ENCODE measurements at places on chromosomes 2 and 18. TPM values are rescaled to one million over a fixed set of nuclear protein-coding genes. Genes with fewer than 3 reads are reported as not detected.
A peak's percentile ranks its signal among the peaks of the same experiment; 100 is the strongest.

- peak; percentile 48 for ATAC-seq
Observed at GRCh38 chr2:168118733-168119514, 128.5 kb downstream of the STK39 start.

Gene C2orf78
- not detected for total RNA-seq

- no peak for ATAC-seq
Observed at GRCh38 chr2:7264791-7265190, 347.6 kb downstream of the RNF144A start.

- no peak for ATAC-seq
Observed at GRCh38 chr2:23691565-23691964, 235.4 kb downstream of the ATAD2B start.

DNA sequence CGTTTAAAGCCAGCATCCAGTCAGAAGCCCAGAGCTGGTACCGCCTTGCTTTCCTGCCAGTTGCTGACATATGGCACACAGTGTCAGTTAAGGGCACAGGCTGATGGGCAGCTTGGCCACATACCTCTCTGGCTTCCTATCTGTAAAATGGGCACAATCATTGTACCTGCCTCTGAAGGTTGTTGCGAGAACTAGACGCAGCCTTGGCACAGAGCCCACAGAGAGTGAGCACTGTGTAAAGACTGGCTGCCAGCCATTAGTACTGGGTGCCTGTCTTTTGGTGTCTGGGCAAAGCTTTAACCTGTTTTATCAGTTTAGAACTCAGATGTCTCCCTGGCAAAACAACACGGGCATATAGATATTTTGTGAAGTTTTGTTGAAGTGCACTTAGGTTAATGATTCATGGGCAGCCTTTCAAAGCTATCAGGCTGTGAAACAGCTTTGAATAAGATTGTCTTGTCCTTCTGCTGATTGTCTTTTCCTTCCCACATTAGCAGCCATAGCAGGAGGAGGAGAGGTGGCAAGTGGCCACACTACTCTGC, 269.5 kb downstream of the NEDD4L start:
- peak; percentile 29 for ATAC-seq

Gene CNDP2
- total RNA-seq = 185 TPM

GRCh38 chr2:126935774-126936173, 37.1 kb downstream of the TEX51 start:
- no peak for ATAC-seq

Gene LRP1B
- total RNA-seq = 0.40 TPM

Gene IL36A
- total RNA-seq = 167 TPM

DNA sequence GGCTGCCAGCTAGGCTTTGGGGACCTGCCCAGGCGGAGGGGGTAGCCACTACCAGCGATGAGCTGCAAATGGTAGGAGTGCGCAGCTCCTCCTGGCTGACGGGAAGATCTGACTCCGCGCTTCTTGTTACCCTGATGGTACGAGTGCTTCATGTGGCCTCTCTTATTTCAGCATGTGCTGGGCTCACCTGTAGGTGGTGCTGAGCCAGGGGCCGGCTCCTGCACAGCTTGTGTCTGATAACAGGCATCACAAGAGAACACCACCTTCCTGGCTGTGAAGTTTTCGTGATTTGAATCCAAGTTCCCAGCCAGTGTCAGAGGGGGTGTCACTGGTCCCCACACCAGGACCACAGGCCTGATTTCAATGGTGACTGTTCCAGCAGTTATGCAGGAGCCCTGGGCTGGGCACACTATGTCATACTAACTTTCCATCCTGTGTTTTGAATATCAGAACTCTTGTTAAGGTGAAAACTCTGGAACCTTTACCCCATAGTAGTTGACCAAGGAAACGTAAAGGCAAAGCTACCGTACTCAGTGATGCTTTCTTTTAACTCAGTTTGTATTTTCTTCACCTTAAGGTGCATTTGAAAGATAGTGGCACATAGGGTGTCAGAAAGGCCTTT, 28.0 kb downstream of the APCDD1 start:
- ATAC-seq = no peak

Gene PMS1
- 12.8 TPM for total RNA-seq

DNA sequence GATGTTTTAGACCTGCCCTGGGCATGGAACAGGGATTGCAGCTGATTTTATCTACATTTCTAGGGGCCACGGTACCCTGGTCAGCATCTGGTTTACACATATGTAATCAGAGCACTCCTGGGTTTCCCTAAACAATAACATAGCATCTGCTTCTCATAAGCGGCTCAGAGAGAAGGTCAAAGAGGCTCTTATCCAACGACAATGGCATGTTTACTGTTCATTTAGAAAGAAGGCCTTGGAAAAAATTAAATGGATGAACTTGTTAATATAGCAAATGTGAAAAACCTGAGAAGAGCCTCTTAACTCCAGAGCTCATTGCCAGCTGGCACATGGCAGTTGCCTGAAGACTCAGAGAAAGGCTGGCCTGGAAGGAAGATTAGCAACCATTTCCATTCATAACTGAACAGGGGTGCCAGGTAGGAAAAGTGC, 202.8 kb upstream of the THUMPD2 start:
- ATAC-seq = no peak

Gene LCT
- total RNA-seq = not detected

DNA sequence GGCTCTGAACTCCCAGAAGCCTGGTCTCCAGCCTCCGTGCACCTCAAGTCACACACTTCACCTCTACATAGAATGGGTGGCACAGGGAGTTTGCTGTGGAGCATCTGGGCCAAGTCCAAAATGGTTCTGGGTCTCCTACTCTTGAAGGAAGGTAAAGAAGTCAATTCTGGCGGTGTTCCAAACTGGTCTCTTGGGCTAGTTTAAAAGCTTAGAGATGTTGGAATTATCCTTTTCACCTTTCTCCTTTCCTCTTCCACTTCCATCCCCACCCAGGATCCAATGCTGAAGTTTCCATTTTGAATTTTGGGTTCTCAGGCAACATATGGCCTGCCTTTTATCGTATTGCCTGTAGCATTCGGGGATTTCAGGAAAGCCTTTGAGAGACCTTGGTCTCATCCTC, 325.2 kb downstream of the PDE11A start:
- ATAC-seq = no peak

Gene KCNF1
- total RNA-seq = not detected

GRCh38 chr18:1017227-1018058, 112.8 kb downstream of the ADCYAP1 start:
- ATAC-seq = no peak

GRCh38 chr18:53753601-53754000, 470.9 kb downstream of the MBD2 start:
- ATAC-seq = no peak

Gene ANKRD30B
- total RNA-seq = not detected

- no peak for ATAC-seq
Observed at GRCh38 chr2:64013053-64013452, 6.2 kb downstream of the VPS54 start.

GRCh38 chr2:120539937-120540718, 194.2 kb downstream of the INHBB start:
- ATAC-seq = peak; percentile 85

Gene ASB18
- total RNA-seq = not detected

DNA sequence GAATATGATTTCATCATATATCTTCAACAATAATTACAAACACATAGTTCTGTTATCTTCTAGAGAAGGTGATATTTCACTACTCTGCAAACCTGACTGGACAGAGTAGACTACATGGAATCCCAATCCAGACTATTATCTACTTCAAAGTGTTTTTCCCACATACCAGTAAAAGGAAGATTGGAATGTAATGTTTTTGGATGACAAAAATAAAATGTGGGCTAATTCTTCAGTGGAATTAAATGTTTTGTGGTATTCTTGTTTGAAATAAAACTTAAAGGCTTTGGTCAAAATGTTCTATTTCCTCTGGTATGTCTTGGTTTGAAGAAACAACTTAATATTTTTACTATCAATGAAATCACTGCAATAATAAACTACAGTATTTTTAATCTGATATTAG, 22.1 kb downstream of the COL5A2 start:
- ATAC-seq = no peak

DNA sequence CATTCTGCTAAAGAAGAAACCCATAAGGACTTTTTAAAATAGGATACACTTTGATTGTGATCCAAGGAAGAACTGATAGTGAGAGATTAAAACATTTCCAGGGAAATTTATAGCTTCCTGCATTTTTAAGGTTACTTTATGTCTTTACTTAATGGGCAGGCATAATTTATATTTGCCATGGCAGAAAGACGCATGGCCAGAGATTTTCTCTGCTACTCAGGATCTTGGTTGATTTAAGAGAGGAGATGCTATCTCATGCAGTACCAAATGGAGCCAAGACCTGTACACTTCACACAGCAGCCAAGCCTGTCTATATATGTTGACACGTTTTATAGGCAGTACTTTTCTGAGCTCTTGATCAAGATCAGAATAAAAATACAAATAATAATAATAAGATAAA, 60.9 kb upstream of the NT5C1B start:
- ATAC-seq = no peak

GRCh38 chr2:29613067-29613466, 308.3 kb downstream of the ALK start:
- ATAC-seq = no peak

DNA sequence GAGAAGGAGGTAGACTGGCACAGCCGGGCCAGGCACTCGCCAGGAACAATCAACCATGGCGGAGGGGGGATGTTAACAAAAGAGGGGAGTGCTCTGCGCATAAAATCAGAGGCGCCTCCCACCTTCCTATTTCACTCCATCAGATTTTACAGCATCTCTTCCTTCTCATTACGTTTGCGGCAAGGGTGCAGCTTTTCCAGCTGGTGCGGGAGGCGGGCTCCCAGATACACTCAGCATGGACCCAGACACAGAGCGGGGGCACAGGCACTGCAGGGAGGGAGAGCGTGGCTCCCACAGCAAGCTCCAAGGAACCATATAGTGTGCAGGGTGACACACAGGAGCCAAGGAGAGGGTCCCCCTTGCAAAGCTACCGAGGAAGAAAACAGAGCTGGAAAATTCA, 176.3 kb downstream of the EIPR1 start:
- no peak for ATAC-seq

DNA sequence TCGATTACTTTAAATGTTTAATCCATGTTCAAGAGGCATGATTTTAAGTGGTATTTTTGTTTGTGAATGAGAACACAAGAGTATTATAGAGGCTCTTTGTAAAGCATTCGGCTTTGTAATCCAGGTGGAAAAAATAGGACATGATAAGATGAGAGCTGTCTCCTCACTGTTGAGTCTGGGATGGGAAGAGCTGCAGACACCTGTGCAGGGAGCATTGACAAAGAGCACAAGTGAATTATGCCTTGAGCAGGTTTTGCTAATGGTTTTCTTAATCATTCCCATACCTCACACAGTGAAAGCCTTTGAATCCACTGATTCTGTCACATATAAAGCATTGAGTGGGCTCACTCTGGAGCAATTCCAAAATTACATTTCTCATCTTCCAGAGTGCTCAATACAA, 9.6 kb downstream of the COL6A3 start:
- ATAC-seq = no peak

DNA sequence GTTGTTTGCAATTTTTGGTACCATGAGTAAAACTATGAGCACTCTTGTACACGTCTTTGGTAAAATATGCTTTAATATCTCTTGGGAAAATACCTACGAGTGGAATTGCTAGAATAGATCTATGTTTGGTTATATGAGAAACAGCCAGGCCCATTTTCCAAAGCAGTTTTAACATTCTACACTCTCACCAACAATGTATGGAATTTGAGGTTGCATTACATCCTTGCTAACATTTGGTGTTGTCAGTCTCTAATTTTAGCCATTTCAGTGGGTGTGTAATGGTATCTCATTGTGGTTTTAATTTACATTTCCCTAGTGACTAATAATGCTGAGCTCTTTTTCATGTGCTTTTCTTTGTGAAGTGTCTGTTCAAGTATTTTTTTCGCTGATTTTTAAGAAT, 118.9 kb upstream of the TCF4 start:
- no peak for ATAC-seq

Gene GCG
- not detected for total RNA-seq

DNA sequence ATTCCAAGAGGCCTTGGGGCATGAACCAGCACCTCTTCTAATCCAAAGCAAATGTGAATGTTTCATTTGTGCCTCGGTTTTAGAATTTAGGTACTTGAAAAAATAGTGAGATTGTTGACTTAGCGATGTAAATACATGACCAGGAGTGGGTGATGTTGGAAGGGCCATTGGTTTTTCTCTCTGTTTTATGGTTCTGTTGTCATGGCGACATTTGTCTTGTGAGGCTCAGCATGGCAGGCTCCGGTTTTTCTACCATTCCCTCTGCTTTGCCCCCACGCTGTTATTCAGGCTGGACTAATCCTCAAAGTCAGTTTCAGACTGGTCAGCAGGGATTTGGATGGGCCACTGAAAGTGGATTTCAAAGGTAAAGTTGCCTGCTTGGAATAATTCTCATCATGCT, 255.4 kb downstream of the ALPK2 start:
- ATAC-seq = no peak

- ATAC-seq = no peak
Observed at GRCh38 chr2:150762571-150762970, 275.1 kb upstream of the RND3 start.

Gene FSHR
- total RNA-seq = not detected

Gene SERPINB12
- 0.60 TPM for total RNA-seq

DNA sequence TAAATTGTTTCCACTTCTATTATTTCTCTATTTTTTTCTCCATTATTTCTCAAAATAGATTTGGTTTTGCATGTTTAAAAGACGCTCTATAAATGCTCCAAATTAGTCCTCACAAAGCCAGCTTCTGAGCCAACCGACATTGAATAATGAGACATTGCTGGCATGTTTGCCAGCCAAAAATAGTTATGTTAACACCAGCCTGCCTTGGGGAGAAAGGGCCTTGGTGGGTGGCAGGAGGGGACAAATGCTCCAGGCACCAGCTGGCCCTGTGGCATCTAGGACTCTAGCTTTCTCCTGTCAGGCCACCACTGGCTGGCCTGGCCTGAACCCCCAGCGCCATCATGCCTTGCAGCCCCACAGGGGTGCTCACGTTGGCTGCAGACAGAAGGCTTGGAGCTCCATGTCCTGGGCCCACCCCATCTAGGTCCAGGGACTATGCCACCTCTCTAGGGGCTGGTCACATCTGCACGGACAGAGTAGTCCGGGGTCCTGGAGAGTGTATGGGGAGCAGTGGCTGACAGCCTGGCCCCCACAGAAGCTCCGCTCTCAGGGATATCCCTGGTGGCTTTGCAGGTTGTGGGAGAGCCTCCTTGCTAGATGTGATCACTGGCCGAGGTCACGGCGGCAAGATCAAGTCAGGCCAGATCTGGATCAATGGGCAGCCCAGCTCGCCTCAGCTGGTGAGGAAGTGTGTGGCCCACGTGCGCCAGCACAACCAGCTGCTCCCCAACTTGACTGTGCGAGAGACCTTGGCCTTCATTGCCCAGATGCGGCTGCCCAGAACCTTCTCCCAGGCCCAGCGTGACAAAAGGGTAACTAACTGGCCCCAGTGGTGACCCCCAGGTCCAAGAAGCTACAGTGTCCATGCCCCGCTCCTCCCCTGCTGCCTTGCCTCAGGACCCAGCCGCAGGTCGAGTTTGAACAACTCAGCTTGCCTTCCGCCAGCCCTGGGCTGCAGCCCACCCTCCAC, 12.5 kb downstream of the ABCG8 start:
- no peak for ATAC-seq

- ATAC-seq = no peak
Observed at GRCh38 chr2:180122874-180123273, 115.8 kb upstream of the CWC22 start.

Gene HOXD12
- total RNA-seq = not detected

GRCh38 chr2:60602828-60603532, 49.5 kb upstream of the BCL11A start:
- no peak for ATAC-seq

Gene HOXD8
- total RNA-seq = 0.88 TPM

Gene POMC
- total RNA-seq = 0.44 TPM

GRCh38 chr18:76620321-76621170, 125.5 kb upstream of the ZNF516 start:
- peak; percentile 65 for ATAC-seq

Gene IL1RL1
- total RNA-seq = 2.8 TPM

Gene EGR4
- not detected for total RNA-seq

Gene MFF
- total RNA-seq = 45.7 TPM

Gene GAREM2
- 0.68 TPM for total RNA-seq

Gene TMEM37
- total RNA-seq = 6.0 TPM
